Tibial artery (tissue), 4 donors: ENCODE measurements at places on chromosomes 6 and 20.

DNA sequence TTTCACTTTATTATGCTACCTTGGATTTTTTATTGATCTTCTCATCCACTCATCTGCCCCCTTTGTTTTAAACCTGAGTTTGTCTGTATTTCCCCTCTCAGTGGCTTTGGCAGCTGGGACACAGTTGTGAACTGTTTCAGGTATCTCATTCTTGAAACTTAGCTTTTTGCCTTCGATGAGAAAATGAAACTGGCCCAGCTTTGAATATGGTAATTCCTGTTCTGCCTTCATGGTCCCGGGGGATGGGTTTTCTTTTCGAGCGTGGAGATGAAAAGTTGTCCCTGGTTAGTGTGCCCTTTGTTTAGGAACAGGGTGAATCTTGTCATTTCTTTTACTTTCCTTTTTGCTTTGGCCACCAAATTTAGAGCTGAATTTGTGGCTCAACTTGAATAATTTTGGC lies 25.6 kb downstream of the DHX35 start:
- peaks cover 29% of the 10 kb centered on the region for H3K36me3 ChIP-seq
- H3K4me1 ChIP-seq, result peaks cover 12% of the 10 kb centered on the region
- H3K27me3 ChIP-seq, result no peaks in the 10 kb centered on the region
- H3K27ac ChIP-seq, result peak overlapping the region; percentile 54

GRCh38 chr20:47679462-47679861 lies 105.8 kb downstream of the SULF2 start:
- H3K4me3 ChIP-seq, result no peak overlapping the region
- no peaks in the 10 kb centered on the region for H3K4me1 ChIP-seq
- no peak for DNase-seq
- no peaks in the 10 kb centered on the region for H3K27me3 ChIP-seq
- peaks cover 29% of the 10 kb centered on the region for H3K36me3 ChIP-seq

- H3K27ac ChIP-seq, result no peak overlapping the region
- no peaks in the 10 kb centered on the region for H3K4me1 ChIP-seq
- H3K4me3 ChIP-seq, result no peak overlapping the region
- H3K36me3 ChIP-seq, result no peaks in the 10 kb centered on the region
- DNase-seq, result no peak
Observed at GRCh38 chr6:88502391-88502790, 336.2 kb upstream of the CNR1 start.

GRCh38 chr6:20688710-20689500 lies 154.6 kb downstream of the CDKAL1 start:
- no peaks in the 10 kb centered on the region for H3K36me3 ChIP-seq
- no peak overlapping the region for H3K27ac ChIP-seq
- no peaks in the 10 kb centered on the region for H3K4me1 ChIP-seq

GRCh38 chr20:7883309-7883708 lies 56.9 kb downstream of the HAO1 start:
- no peak overlapping the region for H3K27ac ChIP-seq
- H3K36me3 ChIP-seq, result no peaks in the 10 kb centered on the region
- DNase-seq, result no peak
- no peaks in the 10 kb centered on the region for H3K4me1 ChIP-seq
- H3K27me3 ChIP-seq, result no peaks in the 10 kb centered on the region
- no peak overlapping the region for H3K4me3 ChIP-seq

DNA sequence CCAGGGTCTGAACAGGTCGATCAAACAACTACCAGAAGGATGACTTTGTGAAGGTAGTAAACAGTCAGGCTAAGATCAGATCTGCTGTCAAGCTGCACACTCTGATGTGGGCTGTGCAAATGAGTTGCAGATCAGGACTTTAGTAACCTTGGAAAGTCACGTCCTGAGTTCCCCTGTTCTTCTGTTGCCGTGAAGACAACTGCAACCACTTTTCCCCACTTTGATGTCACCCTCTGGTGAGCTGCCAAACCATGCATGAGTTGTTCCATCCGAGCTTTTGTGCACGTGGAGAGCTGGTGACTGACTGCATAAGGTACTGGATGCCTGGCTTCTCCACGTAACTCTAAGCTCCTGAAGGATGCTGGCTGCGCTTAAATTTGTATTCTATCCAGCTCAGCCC lies 111.0 kb downstream of the CD83 start:
- H3K27me3 ChIP-seq, result no peaks in the 10 kb centered on the region
- H3K4me1 ChIP-seq, result no peaks in the 10 kb centered on the region
- no peak for DNase-seq
- no peak overlapping the region for H3K4me3 ChIP-seq
- no peaks in the 10 kb centered on the region for H3K36me3 ChIP-seq

- H3K4me3 ChIP-seq, result no peak overlapping the region
- H3K4me1 ChIP-seq, result no peaks in the 10 kb centered on the region
- DNase-seq, result no peak
- no peaks in the 10 kb centered on the region for H3K27me3 ChIP-seq
- peaks cover 36% of the 10 kb centered on the region for H3K36me3 ChIP-seq
Observed at GRCh38 chr20:49100972-49101371, 54.9 kb downstream of the CSE1L start.

DNA sequence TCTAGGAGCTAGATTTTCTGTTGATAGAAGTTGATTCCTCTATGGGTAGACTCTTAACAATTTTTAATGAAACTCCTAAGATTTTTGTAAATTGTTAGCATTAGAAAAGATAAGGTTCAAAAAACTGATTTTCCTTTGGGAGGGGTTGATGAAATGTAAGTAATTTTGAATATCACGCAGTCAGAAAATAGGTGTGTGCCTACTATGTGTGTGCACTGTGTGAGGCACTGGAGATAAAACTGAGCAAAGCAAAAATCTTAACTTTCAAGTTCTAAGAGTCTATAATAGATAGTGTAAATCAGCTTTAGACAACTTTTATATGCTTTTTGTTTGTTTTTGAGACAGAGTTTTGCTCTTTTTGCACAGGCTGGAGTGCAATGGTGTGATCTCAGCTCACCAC lies 53.3 kb downstream of the FAM217A start:
- H3K4me3 ChIP-seq, result no peak overlapping the region
- no peak for DNase-seq
- peaks cover 61% of the 10 kb centered on the region for H3K4me1 ChIP-seq
- H3K36me3 ChIP-seq, result no peaks in the 10 kb centered on the region
- H3K27me3 ChIP-seq, result no peaks in the 10 kb centered on the region

GRCh38 chr6:161373905-161374451 lies 100.1 kb upstream of the AGPAT4 start:
- no peak overlapping the region for H3K4me3 ChIP-seq
- no peaks in the 10 kb centered on the region for H3K4me1 ChIP-seq
- no peaks in the 10 kb centered on the region for H3K36me3 ChIP-seq
- no peaks in the 10 kb centered on the region for H3K27me3 ChIP-seq
- no peak overlapping the region for H3K27ac ChIP-seq
- peak; percentile 74 for DNase-seq

- H3K4me1 ChIP-seq, result peaks cover 3% of the 10 kb centered on the region
- DNase-seq, result no peak
- H3K27me3 ChIP-seq, result no peaks in the 10 kb centered on the region
- H3K4me3 ChIP-seq, result no peak overlapping the region
- no peaks in the 10 kb centered on the region for H3K36me3 ChIP-seq
- no peak overlapping the region for H3K27ac ChIP-seq
Observed at GRCh38 chr20:38181207-38181801, 16.2 kb upstream of the TGM2 start.

DNA sequence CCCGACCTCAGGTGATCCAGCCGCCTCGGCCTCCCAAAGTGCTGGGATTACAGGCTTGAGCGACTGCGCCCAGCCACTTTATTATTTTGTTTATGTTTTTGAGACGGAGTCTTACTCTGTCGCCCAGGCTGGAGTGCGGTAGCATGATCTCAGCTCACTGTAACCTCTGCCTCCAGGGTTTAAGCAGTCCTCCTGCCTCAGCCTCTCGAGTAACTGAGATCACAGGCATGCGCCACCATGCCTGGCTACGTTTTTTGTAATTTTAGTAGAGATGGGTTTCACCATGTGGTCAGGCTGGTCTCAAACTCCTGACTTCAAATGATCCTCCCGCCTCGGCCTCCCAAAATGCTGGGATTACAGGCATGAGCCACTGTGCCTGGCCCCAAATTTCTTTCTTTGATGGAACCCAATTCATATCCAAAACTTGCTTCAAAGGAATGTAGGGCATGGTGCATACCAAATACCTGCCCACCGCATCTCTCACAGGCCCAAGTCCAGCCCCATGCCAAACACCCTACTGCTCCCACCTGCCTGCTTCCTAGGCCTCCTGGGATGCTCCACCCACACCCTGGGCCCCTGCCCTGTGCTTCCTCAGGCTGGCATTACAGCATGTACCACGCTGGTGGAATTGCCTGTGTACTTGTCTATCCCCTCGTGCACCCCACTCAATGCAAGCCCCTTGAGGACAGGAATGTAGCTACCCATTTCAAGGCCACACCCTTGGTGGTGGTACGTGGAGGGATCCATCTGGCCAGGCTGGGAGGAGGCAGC lies 4.9 kb upstream of the HMGA1 start:
- H3K36me3 ChIP-seq, result no peaks in the 10 kb centered on the region
- H3K4me1 ChIP-seq, result peaks cover 15% of the 10 kb centered on the region
- no peak overlapping the region for H3K4me3 ChIP-seq
- DNase-seq, result no peak
- no peaks in the 10 kb centered on the region for H3K27me3 ChIP-seq

- H3K4me1 ChIP-seq, result peaks cover 11% of the 10 kb centered on the region
- H3K4me3 ChIP-seq, result no peak overlapping the region
- H3K27ac ChIP-seq, result no peak overlapping the region
- DNase-seq, result no peak
- H3K27me3 ChIP-seq, result peaks cover 19% of the 10 kb centered on the region
- H3K36me3 ChIP-seq, result no peaks in the 10 kb centered on the region
Observed at GRCh38 chr6:33217681-33218080, 9.4 kb downstream of the RING1 start.

GRCh38 chr6:136521911-136522310 lies 28.3 kb downstream of the MAP7 start:
- no peaks in the 10 kb centered on the region for H3K36me3 ChIP-seq
- peaks cover 6% of the 10 kb centered on the region for H3K4me1 ChIP-seq
- no peaks in the 10 kb centered on the region for H3K27me3 ChIP-seq
- no peak overlapping the region for H3K4me3 ChIP-seq

DNA sequence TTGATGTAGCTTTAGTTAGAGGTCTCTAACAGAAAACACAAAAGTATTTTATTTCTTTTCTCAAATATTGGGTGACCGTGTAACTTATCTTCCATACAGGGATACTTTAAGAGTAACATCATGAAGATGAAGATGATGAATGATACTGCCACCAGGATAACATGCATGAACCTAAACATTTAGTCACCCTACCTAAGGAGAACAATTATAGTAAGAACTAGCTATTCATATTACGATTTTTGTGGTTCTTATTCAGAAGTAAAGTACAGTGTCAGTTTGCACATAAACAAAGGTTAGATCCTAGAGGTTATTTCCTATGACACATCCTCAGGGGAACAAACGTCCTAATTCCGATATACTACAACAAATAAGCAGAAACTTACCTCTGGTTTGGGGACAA lies 21.0 kb downstream of the CLDN20 start:
- no peaks in the 10 kb centered on the region for H3K27me3 ChIP-seq
- no peak overlapping the region for H3K4me3 ChIP-seq
- DNase-seq, result no peak
- H3K27ac ChIP-seq, result no peak overlapping the region

- no peak for DNase-seq
- H3K4me1 ChIP-seq, result no peaks in the 10 kb centered on the region
- H3K27ac ChIP-seq, result no peak overlapping the region
- H3K4me3 ChIP-seq, result no peak overlapping the region
- H3K27me3 ChIP-seq, result no peaks in the 10 kb centered on the region
Observed at GRCh38 chr6:19705606-19706005, 131.6 kb upstream of the ID4 start.

DNA sequence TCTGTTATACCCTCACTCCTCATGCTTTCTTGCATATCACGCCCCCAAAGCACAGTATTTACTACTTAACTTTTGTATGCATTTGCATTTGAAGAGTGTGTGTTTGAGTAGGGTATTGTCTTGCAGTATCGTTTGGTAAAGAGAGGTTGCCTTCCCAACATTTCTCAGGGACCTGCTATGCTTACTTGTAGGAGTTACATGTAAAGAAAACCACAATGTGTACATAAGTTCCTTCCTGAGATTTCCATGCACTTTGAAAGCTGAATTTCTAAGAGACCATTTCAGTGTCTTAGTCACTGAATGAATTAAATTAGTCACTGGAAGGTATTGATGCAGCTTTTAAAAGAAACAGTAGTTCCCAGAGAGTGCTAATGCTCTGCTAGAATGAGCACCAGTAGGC lies 159.3 kb upstream of the LAMA2 start:
- H3K27ac ChIP-seq, result no peak overlapping the region
- no peak for DNase-seq
- H3K4me3 ChIP-seq, result no peak overlapping the region
- H3K36me3 ChIP-seq, result no peaks in the 10 kb centered on the region
- no peaks in the 10 kb centered on the region for H3K4me1 ChIP-seq

GRCh38 chr6:47457370-47457769 lies 20.2 kb upstream of the CD2AP start:
- no peaks in the 10 kb centered on the region for H3K27me3 ChIP-seq
- H3K4me1 ChIP-seq, result no peaks in the 10 kb centered on the region
- H3K4me3 ChIP-seq, result no peak overlapping the region
- H3K27ac ChIP-seq, result no peak overlapping the region
- no peaks in the 10 kb centered on the region for H3K36me3 ChIP-seq

DNA sequence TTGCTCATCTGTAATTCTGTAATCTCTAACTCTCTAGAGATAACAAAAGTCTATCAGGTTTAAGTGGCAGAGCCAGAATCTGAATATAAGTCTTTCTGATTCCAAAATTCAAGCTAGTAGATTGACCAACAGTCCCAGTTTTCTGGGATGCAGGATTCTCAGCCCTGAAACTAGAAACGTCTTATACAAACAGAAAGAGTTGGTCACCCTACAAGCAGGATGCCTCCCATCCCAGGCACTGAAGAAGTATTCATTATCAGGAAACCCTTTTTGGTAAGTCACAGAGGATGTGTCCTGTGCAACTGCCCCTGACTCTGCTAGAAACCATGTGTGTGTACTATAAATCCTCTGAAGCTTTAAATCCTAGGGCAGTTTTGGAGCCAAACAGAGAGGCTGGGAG lies 135.0 kb downstream of the CARMIL1 start:
- no peaks in the 10 kb centered on the region for H3K36me3 ChIP-seq
- peak overlapping the region; percentile 5 for H3K27ac ChIP-seq
- no peak overlapping the region for H3K4me3 ChIP-seq
- peaks cover 99% of the 10 kb centered on the region for H3K4me1 ChIP-seq
- DNase-seq, result no peak
- no peaks in the 10 kb centered on the region for H3K27me3 ChIP-seq

GRCh38 chr20:9632991-9633390 lies 118.6 kb downstream of the LAMP5 start:
- no peak overlapping the region for H3K4me3 ChIP-seq
- no peaks in the 10 kb centered on the region for H3K36me3 ChIP-seq
- no peak overlapping the region for H3K27ac ChIP-seq
- H3K4me1 ChIP-seq, result no peaks in the 10 kb centered on the region
- no peaks in the 10 kb centered on the region for H3K27me3 ChIP-seq
- DNase-seq, result no peak
